Fibroblast of skin of right quadriceps (primary cell): ENCODE measurements at places on chromosomes 4 and X.

- no peak for DNase-seq
Measured at GRCh38 chr4:128481752-128482480, 194.3 kb upstream of the PGRMC2 start.

- DNase-seq: peak; percentile 72
Measured at GRCh38 chr4:2462218-2462991, 6.5 kb upstream of the RNF4 start.

DNA sequence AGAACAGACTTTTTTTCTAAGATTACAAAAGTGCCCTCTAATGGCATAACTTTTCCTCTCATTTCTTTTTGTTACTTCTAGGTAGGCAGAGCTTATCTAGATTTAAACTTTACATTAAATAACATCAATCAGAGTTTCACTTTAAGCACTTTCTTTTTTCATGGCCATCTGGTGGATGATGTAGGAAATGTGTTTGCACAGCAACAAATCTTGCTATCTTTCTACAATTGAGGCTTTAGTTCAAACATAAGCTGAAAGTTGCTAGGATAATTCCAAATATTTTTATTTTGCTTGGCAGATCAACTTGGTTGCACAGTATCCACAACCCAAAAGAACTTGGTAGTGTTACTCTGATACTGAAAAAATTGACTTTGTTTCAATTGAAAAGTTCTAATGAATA is 22.0 kb downstream of the NDNF start:
- DNase-seq: no peak

DNA sequence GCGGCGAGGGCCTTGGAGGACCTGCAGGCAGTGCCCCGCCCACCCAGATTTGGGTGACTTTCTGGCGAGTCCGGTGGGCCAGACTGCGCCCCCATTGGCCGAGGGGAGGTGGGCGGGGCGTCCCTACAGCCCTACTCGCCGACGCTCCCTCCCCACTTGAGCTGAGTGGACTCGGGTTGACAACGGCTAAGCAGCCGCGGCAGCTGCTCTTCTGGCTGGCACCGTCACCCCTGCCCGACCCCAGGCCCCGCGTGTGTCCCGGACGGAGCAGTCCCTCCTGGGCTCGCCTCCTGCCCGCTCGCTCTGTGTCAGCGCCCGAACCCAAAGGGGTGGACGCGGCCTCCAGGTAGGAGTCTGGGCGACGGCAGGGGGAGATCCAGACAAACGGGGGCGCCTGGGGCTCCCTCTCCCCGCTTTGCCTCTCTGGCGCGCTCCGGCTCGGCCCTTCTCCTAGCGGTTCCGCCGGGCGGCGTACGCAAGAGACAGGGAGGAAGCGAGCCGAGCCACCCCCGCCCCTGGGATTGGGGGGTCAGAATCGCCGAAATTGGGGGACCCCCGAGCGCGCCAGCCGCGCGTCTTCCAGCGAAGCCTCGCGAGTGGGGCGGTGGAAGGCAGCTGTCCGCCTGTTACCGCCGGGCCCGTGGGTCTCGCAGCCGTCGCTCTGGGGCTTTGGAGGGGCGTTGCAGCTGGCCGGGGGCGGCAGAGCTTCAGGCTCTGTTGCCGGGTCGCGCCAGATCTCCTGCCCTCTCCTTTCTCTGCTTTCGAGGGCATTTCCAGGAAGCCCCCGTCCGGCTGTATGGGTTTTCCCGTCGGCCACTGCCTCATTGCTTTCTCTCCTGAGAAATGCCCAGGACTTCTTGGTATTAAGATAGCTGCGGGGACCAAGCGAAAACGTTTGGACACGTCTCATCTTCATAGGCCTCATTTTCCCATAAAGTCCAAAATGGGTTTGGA is 46.3 kb downstream of the STARD8 start:
- DNase-seq: peak; percentile 53

- DNase-seq: no peak
Measured at GRCh38 chrX:154749856-154750255, 1.0 kb downstream of the GAB3 start.

GRCh38 chrX:16239211-16239610 is 71.9 kb downstream of the MAGEB17 start:
- peak; percentile 87 for DNase-seq

DNA sequence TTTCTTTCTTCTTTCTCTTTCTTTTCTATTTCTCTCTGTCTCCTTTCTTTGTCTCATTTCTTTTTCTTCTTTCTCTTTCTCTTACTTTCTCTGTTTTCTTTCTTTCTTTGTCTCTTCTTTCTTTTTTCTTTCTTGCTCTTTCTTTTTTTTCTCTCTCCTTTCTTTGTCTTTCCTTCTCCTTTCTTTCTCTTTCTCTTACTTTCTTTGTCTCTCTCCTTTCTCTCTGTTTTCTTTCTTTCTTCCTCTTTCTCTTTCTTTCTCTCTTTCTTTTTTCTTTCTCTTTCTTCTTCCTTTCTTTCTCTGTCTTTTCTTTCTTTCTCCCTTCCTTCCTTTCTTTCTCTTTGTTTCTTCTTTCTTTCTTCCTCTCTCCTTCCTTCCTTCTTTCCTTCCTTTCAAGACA is 184.8 kb downstream of the CRLF2 start:
- DNase-seq: no peak

GRCh38 chr4:185437809-185438208 is 12.0 kb upstream of the UFSP2 start:
- no peak for DNase-seq

DNA sequence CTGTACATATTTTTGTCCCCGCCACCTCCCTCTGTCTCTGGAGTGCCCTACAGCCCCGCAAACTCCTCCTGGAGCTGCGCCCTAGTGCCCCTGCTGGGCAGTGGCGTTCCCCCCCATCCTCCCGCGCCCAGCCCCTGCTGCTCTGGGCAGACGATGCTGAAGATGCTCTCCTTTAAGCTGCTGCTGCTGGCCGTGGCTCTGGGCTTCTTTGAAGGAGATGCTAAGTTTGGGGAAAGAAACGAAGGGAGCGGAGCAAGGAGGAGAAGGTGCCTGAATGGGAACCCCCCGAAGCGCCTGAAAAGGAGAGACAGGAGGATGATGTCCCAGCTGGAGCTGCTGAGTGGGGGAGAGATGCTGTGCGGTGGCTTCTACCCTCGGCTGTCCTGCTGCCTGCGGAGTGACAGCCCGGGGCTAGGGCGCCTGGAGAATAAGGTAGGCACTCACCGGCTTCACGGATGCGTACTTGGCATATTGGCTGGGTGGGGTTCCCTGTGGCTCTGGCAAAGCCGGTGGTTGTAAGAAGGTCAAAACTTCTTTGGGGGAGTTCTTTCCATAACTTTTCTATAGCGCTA is 653 bp downstream of the HHIP start:
- DNase-seq: no peak

DNA sequence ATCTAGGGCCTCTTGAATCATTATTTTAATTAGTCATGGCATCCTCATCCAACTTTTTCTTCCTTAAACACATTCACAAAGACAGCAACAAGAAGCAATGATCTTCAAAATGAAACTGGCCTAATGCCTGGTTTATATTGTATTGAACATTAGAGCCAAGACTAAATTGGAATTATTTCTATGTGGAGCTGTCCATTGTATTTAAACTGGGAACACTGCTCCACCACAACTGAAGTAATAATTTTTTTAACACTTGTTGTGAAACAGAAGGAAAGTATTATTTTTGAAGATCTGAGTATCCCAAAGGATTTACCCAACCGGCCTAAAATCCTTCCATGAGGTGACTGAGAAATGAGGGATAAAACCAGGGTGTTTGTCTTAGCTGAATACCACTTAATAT is 6.9 kb downstream of the GABRB1 start:
- DNase-seq: no peak

DNA sequence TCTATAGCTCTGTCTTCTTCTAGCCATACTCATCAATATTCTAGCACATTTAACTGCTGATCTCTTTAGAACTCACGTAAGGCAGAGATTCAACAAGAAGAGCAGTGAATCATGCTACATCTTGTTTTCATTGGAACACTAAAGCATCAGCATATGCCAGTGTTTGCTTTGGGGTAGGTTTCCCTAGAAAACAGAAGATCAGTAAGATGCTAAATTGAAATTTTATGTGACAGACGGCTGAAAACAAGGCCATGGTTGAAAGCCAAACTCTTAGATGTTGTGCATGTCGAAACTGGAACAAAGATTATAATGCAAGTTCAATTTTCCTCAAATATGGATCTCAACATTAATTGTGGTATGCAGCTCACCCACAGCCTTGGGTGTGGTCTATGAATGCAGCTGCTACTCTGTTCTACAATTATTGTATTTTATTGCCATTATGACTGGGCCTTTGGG is 107.6 kb downstream of the PDLIM5 start:
- peak; percentile 53 for DNase-seq
